CD4-positive, alpha-beta T cell treated with Interleukin-6 for 4 hours (primary cell): ENCODE measurements at places on chromosomes 11 and 22.

DNA sequence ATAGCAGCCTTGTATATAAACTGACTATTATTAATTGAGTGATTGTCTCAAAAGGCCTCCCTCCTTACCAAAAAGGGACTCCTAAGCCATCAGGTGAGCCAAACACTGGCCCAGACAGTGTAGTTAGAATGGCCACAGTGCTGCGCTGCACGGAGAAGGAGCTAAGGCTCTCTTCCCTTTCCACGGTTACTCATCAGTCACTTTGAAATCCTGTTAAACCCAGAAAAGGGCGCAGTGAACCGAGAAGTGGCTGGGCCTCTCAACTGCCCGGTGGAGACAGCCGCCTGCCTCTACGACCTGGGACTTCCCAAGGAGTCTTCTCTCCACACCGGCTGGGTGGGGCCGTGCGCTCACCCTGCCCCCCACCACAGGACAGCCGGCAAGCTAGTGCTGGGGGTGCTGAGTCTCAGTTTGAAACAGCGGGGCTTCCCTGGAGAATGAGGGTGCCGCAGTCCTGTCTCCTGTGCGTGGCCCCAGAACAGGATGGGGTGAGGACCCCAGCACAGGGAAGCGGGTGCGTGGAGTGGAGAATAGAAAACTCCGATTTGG is 1.3 kb downstream of the MYH9 start:
- DNase-seq, result peak; percentile 38

- DNase-seq, result no peak
Measured at GRCh38 chr11:20015101-20015500, 145.2 kb downstream of the DBX1 start.

GRCh38 chr11:128302425-128303186 is 284.8 kb downstream of the ETS1 start:
- peak; percentile 77 for DNase-seq

GRCh38 chr22:24046024-24046423 is 34.9 kb downstream of the CABIN1 start:
- DNase-seq, result no peak

GRCh38 chr11:1126935-1127663 is 30.7 kb upstream of the MUC5AC start:
- no peak for DNase-seq

- no peak for DNase-seq
Measured at GRCh38 chr22:22993184-22993583, 77.1 kb upstream of the GNAZ start.

DNA sequence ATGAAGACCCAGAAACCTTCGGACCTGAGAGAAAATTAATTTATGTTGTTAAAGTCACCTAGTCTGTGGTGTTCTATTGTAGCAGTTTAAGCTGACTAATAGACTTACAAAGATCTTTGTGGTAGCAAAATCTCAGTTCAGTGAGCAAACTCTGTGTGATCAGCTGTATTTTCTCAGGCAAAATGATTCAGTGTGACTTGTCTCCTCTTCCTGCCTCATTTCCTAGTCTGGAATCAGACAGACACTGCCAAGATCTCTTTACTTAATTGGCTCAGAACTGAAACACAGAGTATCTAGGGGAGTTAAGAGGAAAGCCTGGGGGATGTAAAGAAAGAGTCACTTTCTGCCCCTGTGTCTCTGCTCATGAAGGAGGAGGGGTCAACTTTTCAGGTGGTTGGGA is 564.7 kb downstream of the KCNA4 start:
- no peak for DNase-seq

DNA sequence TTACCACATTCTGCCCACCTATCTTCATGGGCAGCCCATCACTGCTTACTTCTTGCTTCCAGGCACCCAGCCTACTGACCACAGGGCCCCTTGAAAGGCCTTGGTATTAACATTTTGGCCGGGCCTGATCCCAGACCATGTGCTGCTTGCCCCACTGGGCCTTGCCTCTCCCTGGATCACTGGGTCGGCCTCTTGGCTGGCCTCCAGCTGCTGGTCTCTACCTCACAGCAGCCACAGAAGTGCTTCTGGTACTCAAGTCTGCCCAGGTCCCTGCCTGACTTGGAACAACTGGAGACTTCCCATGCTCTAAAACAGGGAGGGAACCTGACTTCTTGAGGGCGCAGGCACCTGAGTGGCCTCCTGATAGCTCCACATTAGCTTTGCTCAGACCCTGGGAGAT is 63.6 kb downstream of the THAP12 start:
- DNase-seq, result no peak

DNA sequence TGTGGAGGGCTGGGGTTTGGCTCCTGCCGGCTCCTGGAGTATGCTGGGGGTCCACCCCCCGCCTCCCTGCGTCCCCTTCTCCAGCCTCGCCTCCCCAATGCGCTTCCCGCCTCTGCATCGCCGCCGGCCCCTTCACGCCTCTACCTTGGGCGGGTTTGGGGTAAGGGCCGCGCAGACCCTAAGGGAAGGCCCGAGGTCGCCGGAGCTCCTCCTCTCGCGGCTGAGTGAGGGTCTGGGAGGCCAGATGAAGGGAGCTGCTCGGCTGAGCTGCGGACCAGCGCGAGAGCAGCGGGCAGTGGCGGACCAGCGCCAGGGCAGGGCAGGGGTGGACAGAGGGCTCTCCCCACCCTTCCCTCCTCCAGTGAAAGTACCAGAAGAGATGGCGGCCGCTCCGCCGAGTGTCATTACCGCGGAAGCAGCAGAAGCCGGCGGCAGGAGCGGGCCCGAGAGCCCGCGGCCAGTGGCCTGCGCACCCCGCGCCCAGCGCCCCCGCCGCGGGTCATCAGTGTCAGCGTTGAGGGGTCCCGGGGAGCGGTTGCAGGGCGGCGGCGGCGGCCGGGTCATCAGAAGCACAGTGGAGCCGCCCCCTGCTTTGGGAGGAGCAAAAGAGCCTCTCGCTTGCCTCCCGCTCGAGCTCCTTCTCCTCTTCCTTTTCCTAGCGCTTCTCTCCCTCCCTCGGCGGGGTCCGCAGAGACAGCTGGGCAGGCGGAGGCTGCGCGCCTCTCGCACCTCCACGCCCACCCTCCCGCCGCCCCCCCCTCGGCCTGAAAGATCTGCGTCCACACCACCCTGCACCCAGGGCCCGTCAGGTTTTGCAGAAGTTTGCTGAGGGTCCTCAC is 255.6 kb upstream of the CADM1 start:
- DNase-seq, result no peak

- DNase-seq, result no peak
Measured at GRCh38 chr22:37026325-37026724, 6.8 kb downstream of the MPST start.

- DNase-seq, result peak; percentile 63
Measured at GRCh38 chr11:67312187-67313021, 9.1 kb downstream of the SSH3 start.

DNA sequence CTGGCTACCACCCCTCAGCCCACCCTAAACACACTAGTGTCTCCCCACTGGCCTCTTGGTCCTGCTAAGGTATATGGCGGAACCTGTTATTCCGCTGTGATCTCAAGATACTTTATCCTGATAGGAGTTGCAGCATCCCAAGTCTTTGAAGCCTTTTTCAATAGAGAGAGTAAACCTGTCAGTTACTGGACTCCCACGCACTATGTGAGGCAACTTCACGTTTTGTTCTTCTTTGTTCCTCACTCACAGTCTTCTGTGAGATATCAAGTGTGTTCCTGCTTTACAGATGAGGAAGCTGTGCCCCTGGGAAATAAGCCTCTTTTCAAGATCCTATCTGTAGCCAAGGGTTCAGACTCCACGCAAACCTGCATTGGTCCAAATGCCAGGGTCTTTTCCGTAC is 127.8 kb downstream of the MYO18B start:
- DNase-seq, result no peak

- DNase-seq, result no peak
Measured at GRCh38 chr11:86917589-86917988, 37.6 kb downstream of the FZD4 start.

DNA sequence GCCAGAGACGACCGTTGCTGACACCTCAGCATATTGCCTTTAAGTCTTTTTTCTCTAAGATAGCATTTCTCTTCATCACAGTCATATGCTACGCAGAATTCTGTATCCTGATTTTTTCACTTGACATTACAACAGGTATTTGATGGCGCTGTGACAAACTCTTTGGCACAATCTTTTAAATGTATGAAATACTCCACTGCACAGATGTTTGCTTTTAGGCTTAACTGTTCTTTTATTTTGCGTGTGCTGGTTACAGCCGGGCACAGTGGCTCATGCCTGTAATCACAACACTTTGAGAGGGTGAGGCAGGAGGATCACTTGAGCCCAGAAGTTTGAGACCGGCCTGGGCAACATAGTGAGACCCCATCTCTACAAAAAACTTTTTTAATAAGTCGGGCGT is 52.0 kb upstream of the PPP6R3 start:
- DNase-seq, result no peak

DNA sequence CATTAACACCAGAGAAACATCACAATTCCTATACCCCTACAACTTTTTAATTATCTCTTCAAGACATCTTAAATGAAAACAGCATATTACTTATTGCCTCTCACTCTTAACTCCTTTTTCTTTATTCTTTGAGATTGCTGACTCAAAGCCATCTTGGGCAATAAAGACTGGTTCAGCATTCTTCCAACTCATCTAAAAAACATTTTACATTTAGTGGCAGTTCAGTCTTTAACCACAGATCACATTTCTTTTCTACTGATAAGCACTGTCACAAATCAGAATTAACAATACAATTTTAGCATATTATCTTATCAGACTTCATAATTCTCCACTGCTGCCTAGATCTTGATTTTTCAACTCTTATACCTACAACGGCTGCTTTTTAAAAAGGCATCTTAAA is 34.0 kb downstream of the SIK3 start:
- DNase-seq, result no peak

- no peak for DNase-seq
Measured at GRCh38 chr22:43147821-43148220, 3.5 kb upstream of the TSPO start.

DNA sequence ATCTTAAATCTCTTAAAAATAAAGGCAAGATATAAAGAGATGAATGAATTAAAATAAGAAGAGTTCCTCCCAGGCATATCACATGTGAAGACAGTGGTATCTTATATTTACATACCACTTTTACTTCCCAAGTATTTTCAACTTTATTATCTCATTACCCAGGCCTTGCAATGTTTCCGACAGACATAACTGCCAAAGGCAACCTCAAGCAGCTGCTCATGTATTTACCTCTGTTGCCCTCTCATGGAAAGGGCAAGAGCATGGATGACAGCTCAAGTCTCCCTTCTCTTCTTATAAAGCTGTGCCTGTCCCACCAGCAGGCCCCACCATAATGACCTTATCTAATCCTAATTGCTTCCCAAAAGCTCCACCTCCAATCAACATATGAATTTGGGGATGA is 894.2 kb downstream of the NTM start:
- no peak for DNase-seq

DNA sequence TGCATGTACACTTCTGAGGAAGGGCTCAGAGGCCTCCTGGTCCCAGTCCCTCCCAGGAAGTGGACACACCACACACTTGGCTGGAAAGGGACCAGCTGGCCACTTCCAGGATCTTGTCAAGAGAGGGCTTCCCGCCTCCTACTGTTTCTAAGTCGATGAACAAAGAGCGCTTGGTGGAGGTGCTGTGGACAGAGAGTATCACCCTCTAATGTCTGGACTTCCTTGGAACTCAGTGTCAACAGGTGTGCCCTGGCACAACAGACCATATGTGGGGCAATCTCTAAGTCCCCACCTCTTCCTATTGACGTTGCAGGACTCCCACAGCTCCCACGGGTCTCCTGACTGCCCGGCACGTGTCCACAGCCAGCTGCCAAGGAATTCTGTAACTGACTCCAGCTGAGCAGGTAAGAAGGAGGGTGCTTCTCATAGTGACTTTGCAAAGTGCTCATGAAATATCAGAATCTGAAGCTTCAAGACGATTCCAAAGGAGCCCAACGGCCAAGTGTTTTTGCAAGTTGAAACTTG is 16.1 kb downstream of the POU2AF1 start:
- no peak for DNase-seq
